Epithelial cell of proximal tubule (primary cell): ENCODE measurements at places on chromosomes 16 and 17. TPM values are rescaled to one million over a fixed set of nuclear protein-coding genes. Genes with fewer than 3 reads are reported as not detected.

DNA sequence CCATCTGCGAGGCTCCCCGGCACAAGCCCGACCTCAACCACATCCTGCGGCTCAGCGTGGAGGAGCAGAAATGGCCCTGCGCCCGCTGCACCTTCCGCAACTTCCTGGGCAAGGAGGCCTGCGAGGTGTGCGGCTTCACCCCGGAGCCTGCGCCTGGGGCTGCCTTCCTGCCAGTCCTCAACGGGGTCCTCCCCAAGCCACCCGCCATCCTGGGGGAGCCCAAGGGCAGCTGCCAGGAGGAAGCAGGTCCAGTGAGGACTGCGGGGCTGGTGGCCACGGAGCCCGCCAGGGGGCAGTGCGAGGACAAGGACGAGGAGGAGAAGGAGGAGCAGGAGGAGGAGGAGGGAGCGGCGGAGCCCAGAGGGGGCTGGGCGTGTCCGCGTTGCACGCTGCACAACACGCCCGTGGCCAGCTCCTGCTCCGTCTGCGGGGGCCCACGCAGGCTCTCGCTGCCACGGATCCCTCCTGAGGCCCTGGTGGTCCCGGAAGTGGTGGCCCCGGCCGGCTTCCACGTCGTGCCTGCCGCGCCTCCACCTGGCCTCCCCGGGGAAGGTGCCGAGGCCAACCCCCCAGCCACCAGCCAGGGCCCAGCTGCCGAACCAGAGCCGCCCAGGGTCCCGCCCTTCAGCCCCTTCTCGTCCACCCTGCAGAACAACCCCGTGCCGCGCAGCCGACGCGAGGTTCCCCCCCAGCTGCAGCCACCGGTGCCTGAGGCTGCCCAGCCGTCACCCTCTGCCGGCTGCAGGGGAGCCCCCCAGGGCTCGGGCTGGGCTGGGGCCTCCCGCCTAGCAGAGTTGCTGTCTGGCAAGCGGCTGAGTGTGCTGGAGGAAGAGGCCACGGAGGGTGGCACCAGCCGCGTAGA, 13.1 kb upstream of the PRR35 start:
- DNase-seq, result no peak

NPIPB8 gene
- not detected in 2 replicates for total RNA-seq

HSPB9 gene
- total RNA-seq, result not detected in 2 replicates

- peak; percentile 89 for DNase-seq
These were observed 4.5 kb downstream of the CCR7 start for GRCh38 chr17:40560592-40561293.

STH gene
- total RNA-seq, result not detected in 2 replicates

GRCh38 chr16:30430428-30430970, 669 bp upstream of the DCTPP1 start:
- no peak for DNase-seq

TNRC6C gene
- total RNA-seq, result 2.8 and 5.3 TPM in 2 replicates

GRCh38 chr17:31311526-31311925, 2.3 kb downstream of the EVI2B start:
- no peak for DNase-seq

DYNLL2 gene
- 12.3 and 14.4 TPM in 2 replicates for total RNA-seq

DNA sequence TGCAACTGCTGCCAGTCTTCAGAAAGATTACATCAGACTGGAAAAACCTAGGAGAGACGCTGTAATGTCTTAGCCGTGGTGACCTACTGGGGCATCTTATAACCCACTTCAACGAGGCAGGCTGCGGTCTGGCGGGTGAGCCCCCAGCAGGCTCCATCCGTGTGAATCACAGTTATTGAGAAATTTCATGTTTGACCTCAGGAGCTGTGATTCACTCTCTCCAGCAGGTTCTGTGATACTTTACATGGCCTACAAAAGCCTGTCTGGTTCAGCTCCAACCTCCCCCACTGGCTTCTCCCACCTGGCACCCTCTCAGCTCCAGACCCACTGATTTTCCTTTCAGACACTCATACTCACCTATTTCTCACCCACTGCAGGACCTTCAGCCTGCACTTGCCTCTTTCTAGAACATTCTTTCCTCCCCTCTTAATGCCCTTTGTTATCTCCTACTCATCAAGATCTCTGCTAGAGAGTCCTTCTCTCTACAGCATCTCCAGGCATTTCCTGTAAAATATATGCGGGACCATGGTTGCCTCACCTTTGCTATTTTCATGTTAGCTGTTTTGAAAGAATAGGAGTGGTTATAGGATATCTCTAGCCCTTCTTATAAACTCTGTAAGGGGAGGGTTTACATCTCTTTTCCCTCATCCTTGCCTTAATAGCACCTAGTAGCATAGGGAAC, 227.9 kb downstream of the MAF start:
- peak; percentile 52 for DNase-seq

DNA sequence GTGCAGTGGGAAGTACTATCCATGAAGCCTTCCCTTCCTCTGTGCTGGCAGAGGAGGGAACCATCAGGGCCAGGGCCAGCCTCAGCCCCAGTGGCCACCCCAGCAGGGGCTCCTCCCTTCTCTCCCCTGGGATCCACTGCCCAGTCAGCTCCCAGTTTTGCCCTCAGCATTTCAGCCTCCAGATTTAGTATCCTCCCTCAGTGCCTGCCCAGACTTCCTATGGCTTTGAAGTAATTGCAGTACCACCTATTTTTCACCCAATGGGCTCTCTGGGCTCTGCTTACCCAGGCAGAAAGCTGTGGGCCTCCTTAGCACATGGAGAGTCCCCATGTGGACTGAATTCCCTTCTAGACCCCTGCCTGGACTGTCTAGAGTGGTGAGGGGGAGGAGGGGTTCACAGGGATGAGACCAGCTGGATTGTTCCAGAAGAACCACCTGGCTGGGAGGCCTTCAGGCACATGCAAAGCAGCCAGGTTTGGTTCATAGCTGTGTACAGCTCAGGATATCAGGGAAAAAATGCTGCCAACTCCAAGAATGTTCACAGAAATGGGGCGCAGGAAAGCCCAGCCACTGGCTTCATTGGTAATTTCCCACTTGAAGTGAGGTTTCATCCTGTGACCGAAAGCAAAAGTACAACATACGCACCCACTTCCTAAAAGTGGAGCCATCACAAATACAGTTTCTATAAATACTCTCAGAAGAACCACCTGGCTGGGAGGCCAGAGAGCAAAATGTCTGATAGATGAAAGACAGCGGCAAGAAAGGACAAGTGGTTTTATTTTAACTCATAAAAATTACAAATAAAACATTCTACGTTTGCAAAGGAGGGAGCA, 15.2 kb upstream of the HERPUD1 start:
- DNase-seq, result no peak

CCL11 gene
- not detected in 2 replicates for total RNA-seq

CASKIN2 gene
- 9.5 and 12.2 TPM in 2 replicates for total RNA-seq

DNA sequence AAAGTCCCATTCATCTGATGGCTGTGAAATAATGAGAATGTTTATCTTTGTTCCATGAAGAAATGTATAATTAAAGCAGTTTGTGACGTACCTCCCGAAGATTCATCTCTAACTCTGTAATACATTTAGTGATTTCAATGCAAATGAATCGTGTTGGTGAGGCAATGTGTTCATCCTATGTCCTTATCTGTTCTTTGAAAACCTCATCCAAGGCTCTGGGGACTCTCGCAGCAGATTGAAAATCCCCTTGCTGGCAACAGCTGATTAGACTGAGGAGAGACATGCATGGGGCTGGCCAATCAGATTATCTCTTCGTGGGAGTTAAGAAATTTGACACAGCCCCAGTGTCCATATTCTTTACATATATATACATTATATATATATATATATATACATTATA, 1095.4 kb upstream of the EEF2KMT start:
- DNase-seq, result no peak

PYDC1 gene
- not detected in 2 replicates for total RNA-seq

PRR11 gene
- 54.4 and 75.6 TPM in 2 replicates for total RNA-seq

DNA sequence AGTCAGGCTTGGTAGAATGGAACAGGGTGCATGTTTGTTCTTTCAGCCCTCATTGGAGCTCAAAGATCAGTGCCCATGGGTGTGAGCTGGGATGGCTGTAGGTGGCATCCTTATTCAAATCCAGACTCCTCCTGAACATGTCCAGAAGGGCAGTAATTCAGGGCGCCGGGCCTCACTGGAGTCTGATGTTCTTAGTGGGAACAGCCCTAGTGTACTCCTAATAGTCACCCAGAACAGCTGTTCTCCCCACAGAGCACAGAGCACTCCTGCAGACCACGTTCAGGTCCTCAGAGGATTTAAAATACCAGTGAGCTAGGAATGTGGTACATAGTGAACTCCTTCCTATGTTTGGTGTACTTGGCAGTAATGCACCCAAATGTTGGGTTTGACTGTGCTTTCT, 96.2 kb downstream of the BANP start:
- DNase-seq, result no peak

GRCh38 chr16:86383488-86384262, 126.7 kb upstream of the FOXF1 start:
- no peak for DNase-seq
